Daoy (cell line): ENCODE measurements at places on chromosomes 4 and X. TPM values are rescaled to one million over a fixed set of nuclear protein-coding genes. Genes with fewer than 3 reads are reported as not detected.

DNA sequence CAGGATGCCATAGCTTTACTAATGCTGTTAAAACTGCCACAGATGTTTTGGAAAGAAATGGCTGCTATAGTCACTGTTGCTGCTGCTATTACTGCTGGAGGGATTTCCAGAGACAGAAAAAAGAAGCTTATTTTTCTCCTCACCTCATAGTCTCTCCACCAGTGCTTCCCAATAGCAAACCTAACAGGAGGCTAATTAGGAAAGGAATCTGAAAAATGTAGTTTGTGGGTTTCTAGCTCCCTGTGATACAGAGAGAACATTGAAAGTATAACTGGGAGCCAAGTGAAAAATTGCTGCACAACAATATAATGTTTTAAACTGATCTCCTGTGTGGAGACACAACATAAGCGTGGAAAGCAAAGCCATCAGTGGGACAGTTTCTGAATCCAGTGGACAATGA, 8.6 kb upstream of the TSPAN7 start:
- no peak for DNase-seq

GRCh38 chrX:47651043-47651905, 911 bp upstream of the ELK1 start:
- DNase-seq: no peak

- DNase-seq: no peak
Measured at GRCh38 chr4:24181005-24181404, 291.2 kb upstream of the PPARGC1A start.

- no peak for DNase-seq
Measured at GRCh38 chr4:17166954-17167353, 268.5 kb upstream of the LDB2 start.

The HMX1 gene
- total RNA-seq: 2.7 and 5.0 TPM in 2 replicates

GRCh38 chr4:176540814-176541213, 221.0 kb downstream of the SPCS3 start:
- DNase-seq: peak; percentile 38

GRCh38 chr4:48193096-48193836, 59.2 kb upstream of the TXK start:
- DNase-seq: no peak

The MAGEB6B gene
- total RNA-seq: not detected in 2 replicates

- peak; percentile 23 for DNase-seq
Measured at GRCh38 chr4:188403272-188403671, 264.0 kb downstream of the TRIML1 start.

The HPRT1 gene
- 13.9 and 21.7 TPM in 2 replicates for total RNA-seq

GRCh38 chr4:158739600-158739999, 16.4 kb upstream of the PPID start:
- no peak for DNase-seq

DNA sequence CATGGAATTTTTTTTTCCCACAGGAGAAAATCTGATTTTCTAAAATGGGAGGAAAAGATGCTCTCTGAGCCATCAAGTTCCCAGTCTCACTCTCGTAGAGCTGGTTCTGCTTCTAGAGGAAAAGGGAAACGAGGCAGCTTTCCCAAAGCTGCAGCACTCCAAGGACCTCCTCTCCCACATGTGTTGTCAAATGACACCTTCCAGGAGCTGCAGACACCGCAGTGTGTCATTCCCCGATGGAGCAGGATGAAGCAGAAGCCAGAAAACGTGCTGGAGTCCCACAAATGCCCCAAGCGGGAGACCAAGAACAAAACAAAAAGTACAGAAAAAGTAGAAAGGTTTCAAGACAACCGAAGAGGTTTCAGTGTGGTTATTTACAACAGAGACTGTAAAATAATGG, 348.1 kb downstream of the ARHGAP10 start:
- DNase-seq: no peak

DNA sequence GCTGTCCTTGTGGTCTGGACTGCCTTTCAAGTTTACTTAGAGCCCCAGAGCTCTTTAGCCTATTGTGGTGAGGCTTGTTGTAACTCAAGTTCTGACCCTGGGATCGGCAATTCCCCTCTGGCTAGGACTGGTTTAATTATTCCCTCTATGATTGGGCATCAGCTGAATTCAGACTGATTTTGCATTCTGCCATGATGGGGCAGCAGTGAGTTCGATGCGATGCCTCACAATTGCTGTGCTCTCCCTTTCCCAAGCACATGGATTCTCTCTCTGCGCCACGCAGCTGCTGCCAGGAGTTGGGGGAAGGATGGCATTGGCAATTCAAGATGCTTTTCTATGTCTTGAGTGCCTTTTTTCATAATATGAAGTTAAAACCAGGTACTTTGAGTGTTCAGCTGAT, 327.8 kb upstream of the CXorf51B start:
- DNase-seq: no peak

- no peak for DNase-seq
Measured at GRCh38 chr4:118767109-118767508, 68.8 kb downstream of the SEC24D start.

DNA sequence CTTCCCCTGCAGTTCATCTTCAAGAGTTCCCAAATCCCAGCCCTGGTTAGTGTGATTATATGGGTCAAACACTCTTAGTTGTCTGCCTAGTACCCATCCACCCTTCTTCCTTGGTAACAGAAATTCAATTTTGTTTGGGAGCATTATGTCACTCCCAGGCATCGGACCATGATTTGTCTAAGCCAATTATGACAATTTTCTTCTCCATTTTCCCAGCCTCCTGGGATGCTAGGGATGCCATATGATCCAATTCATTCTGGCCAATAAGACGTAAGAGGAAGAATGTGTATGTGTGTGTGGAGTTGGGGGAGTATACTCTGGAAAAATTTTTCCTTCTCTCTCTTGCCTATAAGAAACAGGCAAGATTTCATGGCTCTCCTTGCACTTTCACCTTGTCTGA, 465.9 kb downstream of the MID1IP1 start:
- DNase-seq: no peak

The GPRASP3 gene
- 3.2 and 3.9 TPM in 2 replicates for total RNA-seq

DNA sequence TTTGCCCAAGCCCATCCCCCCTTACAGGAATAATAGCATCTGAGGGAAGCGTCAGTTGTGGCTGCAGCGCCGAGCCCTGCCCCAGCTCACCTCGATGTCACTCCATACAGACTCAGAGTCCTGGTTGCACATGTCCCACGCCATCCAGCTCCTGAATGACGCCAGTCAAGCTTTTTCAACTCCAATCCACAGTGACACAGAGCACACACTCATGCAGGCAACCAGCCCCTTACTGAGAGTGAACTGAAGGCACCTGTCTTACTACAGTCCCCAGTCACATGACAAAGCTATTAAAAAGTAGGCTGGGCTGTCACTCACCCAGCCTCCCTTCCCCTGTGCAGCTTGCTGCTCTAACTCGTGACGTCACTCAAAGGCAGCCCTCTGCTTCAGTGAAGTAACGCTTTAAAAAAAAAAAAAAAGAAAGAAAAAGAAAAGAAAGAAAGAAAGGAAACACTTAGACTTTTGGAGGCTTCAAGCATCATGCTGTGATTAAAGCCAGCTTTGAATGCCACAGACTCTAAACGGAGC, at the start of gene PPARGC1A:
Gene PPARGC1A (minus strand): TSS at position 234 of the 528 bp plus-strand sequence. CDS start 90 bp downstream, at position 144.
- peak; percentile 31 for DNase-seq

DNA sequence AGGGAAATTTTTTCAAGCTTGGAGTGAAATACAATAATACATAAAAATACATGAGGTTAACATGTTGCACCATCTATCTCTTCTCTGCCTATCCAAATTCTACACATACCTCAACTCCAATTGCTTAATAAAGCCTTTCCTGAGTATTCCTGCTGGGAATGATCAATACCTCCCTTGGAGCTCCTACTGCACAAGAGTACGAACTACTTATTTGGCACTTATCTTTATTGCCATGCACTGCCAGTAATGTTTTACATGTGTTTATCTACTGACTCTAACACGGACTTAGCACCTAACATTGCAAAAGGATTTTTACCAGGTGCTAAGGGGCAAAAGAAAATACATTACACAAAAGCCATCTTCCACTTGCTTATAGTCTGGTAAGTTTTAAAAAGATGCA, 80.2 kb downstream of the ADGRA3 start:
- DNase-seq: no peak

The UCP1 gene
- total RNA-seq: 0.34 TPM in 1 of 2 replicates, not detected in the other

DNA sequence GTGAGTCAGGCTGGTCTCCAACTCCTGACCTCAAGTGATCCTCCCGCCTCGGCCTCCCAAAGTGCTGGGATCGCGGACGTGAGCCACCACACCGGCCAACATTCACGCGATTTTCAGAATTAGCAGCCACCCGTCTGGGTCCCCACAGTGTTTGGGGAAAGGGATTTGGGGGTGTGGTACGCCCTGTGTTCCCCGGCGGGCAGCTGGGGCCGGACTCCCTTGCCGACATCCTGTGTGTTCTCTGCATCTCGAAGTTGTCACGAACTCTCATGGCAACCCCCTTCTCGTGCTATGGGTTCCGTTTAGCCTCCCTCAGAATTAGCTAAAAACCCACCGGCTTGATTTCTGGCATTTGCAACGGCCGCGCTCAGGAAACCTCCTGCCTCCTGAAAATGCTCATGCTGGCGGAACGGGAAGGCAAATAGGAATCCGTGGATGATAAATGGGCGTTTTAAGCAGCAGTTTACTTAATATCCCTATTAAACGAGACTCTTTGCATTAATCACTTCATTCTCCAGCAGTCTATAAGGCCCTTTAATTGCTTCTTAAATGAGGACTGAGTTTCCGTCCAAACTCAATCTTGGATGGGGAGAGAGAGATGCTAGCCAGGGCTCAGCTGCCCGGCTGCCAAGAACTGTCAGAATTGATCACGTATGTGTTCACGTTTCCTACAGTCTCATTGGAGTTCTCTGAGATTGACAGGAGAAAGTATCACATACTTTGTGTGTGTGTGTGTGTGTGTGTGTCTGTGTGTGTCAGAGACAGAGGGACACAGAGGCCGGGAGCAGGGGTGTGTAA, 78.9 kb upstream of the PPP2R3B start:
- DNase-seq: no peak

DNA sequence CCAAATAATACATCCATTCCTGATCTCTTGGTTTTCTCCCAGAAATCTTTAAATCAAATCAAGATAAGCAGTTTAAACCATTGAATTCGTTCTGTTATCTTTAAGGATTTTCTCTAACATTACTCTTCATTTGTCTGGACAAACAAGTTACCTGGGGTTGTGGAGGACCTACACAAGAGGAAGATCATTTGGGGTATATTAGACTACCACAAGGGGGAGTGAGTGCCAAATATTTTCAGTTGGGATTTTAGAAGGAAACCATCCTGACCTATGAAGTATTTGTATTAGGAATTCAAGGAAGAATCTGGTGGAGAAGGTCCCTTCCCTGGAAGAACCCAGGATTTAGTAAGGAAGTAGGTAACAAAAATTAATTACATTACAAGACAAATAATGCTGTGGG, 12.0 kb upstream of the DCHS2 start:
- no peak for DNase-seq

GRCh38 chr4:40918330-40918729, 168.6 kb downstream of the NSUN7 start:
- peak; percentile 21 for DNase-seq

The MAGEA10 gene
- not detected in 2 replicates for total RNA-seq

The ZFP42 gene
- total RNA-seq: 23.8 and 31.0 TPM in 2 replicates

GRCh38 chr4:87975466-87975865, at the start of gene SPP1:
Gene SPP1, plus strand, starts transcription at chr4:87975714. Its CDS starts 1,182 bp downstream, at chr4:87976896.
- peak; percentile 44 for DNase-seq

The SLC6A8 gene
- 6.3 and 7.5 TPM in 2 replicates for total RNA-seq

The RNF175 gene
- not detected in 2 replicates for total RNA-seq

The CLCN4 gene
- 4.2 and 8.8 TPM in 2 replicates for total RNA-seq

GRCh38 chrX:72095370-72095769, 36.3 kb downstream of the RTL5 start:
- DNase-seq: no peak

DNA sequence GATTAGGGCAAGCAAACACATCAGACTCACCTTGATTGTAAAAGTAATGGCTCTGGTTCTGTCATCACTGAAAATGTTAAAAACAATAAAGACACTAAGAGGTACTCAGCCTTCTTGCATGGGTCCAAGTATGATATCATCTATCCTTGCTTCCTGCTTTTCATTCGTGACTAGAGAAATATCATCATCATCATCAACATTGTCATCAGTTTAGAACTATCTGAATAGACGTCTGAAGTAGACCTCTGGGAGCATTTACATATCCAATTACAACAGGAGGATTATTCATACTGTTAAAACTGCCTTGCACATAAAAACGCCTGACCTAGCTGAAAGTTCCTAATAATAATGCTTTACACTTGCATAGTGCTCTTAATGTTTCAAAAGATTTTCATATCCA, 9.8 kb upstream of the FRAS1 start:
- DNase-seq: no peak

The GPAT3 gene
- 29.7 and 31.3 TPM in 2 replicates for total RNA-seq

The SLIT2 gene
- 0.29 and 0.39 TPM in 2 replicates for total RNA-seq

DNA sequence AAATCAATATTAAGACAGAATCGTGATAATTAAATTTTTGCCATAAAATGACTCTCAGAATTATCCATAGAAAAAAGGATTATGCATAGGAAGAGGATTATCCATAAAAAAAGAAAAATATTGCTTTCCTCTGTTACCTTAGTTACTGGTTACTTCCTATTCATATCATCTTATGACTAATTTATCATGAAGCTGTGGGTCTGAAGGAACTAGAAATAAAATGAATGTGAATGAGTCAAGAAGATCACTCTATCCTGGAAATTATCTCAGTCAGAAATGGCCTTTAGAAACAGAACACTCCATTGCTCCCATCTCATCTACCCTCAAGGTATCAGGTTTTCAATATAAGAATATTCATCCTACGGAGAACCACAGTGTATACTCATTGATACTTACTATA, 19.4 kb downstream of the RPS6KA6 start:
- no peak for DNase-seq

- DNase-seq: no peak
Measured at GRCh38 chrX:20445109-20445508, 178.4 kb upstream of the RPS6KA3 start.

The PDGFRA gene
- total RNA-seq: 1.5 and 2.2 TPM in 2 replicates

DNA sequence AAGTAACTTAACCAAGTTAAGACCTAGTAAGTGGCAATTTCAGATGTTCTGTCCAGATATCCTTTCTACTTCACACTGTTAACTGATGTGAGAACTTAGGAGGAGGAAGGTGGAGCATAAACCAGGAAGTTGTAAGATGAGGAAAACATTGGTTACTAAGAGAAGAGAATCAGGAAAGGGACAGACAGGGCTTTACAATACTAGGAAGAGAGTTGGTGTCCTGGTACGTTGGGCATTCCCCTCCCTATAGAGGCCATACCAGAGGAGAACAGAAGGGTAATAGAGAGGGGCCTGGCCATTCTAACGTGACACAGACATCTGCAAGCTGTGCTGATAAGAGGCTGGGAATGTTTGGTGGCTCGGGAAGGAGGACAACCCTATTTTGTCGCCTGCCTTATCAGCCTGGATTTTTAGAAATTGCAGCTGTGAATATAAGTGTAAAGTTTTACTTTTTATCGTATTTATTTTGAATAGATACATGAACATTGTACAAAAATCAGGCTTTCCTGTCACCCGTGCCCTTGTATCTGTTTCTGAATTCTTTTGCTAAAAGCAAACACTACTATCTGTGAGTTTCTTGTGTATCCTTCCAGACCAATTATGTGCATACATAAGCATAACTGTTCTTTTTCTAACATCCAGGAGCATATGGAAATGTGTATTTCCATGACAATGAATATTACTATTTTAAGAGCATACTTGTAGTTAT, 53.5 kb upstream of the HPRT1 start:
- no peak for DNase-seq

GRCh38 chr4:99817309-99817890, 773 bp downstream of the DAPP1 start:
- DNase-seq: no peak

The REELD1 gene
- not detected in 2 replicates for total RNA-seq

The FGG gene
- total RNA-seq: not detected in 2 replicates
